ENCODE measurements at places on chromosomes 2 and 18.

DNA sequence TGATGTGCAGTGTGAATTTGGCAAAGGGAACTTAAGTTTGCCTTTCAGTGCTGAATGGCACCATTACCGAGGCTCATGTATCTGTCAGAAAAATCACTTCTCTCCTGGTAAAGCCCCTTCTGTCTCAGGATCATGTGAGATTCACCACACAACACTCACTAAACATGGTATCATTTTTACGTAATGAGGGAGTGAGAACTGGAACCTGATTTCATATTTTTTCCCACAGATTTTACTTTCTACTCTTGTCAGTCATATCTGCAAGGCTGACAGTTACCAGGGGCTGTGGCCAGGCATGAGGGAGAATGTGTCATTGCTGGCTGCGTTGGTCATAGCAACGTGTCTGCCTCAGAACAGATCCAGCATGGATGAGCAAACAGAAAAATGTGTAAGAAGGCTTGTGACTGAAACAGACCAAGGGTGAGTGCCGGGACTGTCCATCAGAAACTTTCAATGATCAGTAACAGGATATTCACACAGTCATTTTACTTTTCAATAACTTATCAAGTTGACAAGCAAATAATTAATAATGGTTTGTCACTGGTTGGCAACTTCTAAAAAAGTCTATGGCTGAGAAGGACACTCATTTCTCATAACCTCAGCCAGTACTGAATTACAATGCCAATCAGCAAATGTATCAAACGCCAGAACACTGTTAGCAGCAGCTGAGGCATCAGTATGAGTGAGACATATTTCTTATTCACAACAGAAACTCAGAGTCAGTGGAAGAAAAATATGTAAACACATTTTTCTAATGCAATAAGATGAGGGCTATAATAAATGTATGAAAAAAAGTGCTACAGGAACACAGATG, 100.5 kb downstream of the CDC42EP3 start:
- DNase-seq, result no peak

GRCh38 chr2:40639320-40639719, 187.4 kb upstream of the SLC8A1 start:
- no peak for DNase-seq

- no peak for DNase-seq
Observed at GRCh38 chr2:236405357-236405756, 141.2 kb upstream of the ASB18 start.

- DNase-seq, result no peak
Observed at GRCh38 chr2:72008608-72009007, 139.1 kb downstream of the CYP26B1 start.
